CD4-positive, alpha-beta T cell treated with Interleukin-4 for 1 hour (primary cell): ENCODE measurements at places on chromosomes 4 and X.

GRCh38 chr4:169485086-169485485, 127.3 kb downstream of the NEK1 start:
- DNase-seq = no peak

GRCh38 chrX:50719614-50720013, 94.4 kb downstream of the SHROOM4 start:
- DNase-seq = no peak

DNA sequence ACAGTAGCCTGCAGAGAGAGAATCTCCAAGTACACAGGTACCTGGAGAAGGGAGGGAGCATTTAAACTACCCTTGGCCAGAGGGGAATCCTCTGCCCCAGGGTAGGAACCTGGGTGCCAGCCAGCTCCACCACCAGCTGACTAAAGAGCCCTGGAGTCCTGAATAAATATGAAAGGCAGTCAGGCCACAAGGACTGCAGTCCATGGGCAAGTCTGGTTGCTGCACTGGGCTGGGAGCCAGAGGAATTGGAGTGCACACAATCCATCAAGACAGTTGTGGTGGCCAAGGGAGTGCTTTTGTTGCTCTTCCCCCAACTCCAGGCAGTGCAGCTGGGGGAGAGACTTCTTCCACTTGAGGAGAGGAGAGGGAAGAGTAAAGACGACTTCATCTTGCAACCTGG, 172.5 kb downstream of the HNRNPD start:
- DNase-seq = no peak

- no peak for DNase-seq
Observed at GRCh38 chr4:113881256-113881655, 98.2 kb downstream of the ARSJ start.

DNA sequence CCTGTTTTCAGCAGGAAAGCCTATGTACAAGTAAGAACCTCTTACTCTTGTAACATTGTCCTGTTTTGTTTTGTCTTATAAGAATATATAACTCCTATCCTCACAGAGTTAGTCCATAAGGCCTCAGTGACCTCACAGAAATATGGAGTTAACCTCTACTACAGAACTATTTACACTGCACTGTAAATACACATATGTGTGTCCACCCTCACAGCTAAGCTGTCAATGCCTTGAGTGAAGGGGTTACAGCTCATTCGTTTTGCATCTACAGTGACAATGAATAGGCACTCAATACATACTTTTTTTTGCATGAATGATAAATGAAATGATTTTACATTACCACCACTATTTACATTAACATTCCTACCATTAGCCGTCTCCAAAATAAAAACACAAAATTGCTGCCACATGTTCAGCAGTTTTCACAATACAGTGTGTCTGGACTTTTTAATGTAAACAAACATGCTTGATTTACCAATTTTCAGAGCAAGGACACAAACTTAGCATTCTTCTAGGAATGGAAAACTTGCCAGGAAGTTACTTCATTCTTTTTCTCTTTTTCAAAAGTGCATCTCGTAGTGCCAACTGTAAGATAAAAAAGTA, 9.5 kb upstream of the NAAA start:
- DNase-seq = no peak

DNA sequence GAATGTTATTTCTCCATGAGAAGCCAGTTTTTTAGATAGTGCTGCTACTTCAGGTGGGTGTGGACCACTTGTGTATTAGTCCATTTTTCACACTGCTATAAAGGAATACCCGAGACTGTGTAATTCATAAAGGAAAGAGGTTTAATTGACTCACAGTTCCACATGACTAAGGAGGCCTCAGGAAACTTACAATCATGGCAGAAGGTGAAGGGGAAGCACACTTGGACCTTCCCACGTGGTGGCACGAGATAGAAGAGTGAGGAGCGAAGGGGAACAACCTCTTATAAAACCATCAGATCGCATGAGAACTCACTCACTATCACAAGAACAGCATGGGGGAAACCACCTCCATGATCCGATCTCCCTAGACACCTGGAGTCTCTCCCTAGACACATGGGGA, 3.4 kb upstream of the PPID start:
- no peak for DNase-seq

DNA sequence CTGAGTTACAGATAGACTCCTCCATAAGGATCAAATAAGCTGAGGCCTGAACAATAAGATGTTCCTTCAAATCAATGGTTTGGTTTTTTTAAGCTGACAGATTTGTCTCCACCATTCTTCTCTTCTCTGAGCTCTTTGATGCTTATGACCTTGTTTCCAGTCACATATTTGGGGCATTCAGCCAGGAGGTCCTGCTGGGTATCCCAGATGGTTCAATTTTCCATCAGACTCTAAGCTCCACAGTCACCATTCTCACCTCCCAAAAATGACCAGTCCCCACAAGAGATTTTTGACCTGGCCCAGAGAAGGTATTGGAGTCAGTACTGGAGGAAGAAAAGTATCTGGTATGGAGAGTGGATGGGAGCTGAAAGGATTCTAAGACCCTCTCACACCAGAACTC, 74.6 kb upstream of the FRMPD3 start:
- no peak for DNase-seq
